Hypothalamus (tissue), 51 donors: ENCODE measurements at places on chromosomes 6 and 20.

DNA sequence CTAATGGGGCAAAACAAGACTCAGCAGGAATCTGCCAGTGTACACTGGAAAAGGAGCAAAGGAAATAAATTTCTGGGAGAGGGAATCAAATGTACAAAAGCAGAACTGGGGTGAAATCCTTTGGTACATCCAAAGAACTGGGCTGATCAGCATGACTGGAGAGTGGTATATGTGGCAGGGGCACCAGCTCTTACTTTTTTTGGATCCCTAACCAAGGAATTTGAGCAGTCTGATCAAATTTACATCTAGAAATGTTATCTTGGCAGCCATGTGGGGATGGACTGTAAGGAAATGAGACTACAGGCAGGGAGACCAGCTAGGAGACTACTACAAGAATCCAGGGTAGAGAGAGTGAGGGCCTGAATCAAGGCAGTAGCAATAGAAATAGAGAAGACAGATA, 1.2 kb upstream of the ZSCAN31 start:
- DNase-seq, result no peak

GRCh38 chr6:167396068-167396658, 71.3 kb downstream of the TTLL2 start:
- DNase-seq, result no peak

DNA sequence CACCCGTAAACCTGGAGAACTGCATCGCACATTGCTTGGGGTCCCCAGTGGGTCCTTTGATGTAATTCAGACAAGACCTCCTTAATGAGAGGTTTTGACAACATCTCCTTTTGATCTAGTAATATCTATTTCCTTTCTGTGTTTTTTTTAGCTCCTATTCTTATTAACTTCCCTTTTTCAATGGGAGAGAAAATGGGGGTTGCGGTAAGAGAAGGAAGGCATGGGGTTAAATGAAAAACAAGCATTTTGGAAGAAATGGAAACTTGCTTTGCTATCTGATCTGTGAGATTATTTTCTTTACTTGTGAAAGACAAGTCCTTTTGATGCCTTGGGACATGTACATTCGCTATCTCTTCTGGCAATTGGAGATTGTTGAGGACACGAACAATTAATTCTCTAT, 418.6 kb upstream of the MAN1A1 start:
- no peak for DNase-seq

DNA sequence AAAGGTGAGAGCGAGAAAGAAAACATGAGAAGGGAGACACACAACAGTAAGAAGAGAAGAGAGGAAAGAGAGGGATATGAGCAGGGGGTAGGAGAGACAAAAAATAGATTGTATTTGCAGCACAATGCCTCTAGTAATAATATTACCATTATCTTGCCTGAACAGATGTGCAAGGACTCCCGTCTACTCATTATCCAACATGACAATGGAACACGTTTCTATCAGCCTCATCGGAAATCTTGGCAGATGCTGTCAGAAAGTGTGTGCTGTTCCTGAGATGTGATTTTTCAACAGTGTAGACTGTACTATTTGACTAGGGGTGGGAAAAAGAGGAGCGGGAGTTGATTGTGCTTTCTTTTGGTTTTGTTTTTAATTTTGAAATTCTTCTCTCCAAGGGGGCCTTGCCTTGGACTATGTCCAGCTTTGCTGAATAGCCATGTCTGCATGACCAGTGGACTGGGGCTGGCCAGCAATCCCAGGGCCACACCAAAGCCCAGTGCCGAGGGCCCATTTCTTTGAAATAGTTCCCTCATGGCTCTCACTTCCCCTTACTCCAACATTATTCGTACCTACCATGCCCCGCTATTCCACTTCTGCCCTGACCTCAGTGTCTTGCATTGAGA, 11.3 kb upstream of the TRAM2 start:
- no peak for DNase-seq

GRCh38 chr6:137277971-137278637, 58.9 kb upstream of the IFNGR1 start:
- no peak for DNase-seq

- DNase-seq, result no peak
Observed at GRCh38 chr6:33248643-33248931, 23.1 kb downstream of the VPS52 start.

- DNase-seq, result no peak
Observed at GRCh38 chr6:142868917-142869316, 76.1 kb downstream of the HIVEP2 start.

DNA sequence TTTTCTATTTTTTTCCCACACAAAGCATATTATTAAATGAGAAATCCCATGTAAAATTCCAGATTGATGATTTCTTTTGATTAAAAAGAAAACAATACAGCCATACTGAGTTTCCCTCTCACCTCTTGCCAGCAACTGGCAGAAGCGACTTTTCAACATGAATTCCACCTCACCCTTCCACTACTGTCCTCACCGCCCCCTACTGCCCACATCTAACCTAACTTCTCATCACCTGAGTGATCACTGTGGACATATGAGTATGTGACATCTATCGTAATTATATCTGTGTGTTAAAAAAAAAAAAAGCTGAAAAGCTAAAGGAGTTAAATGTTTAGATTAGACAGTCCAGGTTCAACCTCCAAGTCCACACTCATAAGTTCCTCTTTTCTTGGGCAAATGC, 528.6 kb downstream of the PRKN start:
- no peak for DNase-seq

DNA sequence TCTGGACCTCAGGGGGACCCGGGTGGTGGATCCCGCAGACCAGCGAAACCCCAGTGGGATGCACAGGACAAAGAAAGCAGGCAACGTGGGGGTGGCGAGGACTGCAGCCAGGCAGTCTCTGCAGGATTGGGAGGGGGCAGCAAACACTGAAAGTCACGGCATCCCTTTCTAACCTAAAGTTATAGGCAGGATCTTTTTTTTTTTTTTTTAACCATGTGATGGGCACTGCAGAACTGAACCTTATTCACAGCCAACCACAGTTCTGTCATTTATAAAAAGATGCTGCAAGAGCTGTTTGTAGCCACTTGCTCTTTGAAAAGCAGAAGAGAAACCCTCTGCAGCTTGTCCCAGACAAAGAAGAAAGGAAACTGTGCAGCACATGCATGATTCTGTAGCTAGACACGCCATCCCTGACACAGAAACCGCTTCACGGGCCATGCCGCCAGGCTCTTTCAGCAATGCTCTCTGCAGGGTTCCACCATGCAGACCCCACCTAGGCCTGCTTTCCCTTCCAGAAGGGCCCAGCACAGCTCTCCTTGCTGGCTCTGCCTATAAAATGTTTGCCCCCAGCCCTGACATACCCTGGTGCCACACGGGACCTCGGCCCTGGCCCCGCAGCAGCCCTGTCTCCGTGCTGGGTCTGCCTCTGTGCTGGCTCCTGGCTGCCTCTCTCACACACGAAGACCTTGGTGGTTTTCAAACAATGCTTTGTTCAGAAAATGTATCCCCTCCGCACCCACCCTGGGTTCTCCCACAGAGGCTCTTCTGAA, 70.8 kb downstream of the PYGB start:
- peak; percentile 53 for DNase-seq
